NCI-H1417 treated with DMSO at 0.1 percent for 48 hours (cell line): ENCODE measurements at places on chromosomes 6 and 20.

GRCh38 chr6:45049188-45049843, 278.8 kb upstream of the RUNX2 start:
- no peak for DNase-seq

DNA sequence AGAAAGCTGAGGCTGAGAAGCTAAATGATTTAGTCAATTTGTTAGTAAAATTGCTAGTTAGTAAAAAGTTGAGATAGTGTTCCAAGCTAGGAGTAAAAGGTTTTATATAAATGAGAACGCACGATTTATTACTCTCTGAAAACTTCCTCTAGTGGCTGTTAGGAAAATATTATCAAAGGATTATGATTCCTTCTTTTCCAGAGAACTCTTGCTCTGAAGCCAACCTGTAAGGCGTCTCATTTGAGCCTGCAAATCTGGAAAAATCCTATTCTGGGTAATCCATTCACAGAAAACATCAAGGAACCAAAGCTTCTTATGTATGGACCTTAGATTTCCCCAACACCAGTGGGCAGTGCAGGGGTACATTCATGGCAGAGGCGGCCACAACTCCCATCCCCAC, 252.7 kb downstream of the SOD2 start:
- DNase-seq: no peak

DNA sequence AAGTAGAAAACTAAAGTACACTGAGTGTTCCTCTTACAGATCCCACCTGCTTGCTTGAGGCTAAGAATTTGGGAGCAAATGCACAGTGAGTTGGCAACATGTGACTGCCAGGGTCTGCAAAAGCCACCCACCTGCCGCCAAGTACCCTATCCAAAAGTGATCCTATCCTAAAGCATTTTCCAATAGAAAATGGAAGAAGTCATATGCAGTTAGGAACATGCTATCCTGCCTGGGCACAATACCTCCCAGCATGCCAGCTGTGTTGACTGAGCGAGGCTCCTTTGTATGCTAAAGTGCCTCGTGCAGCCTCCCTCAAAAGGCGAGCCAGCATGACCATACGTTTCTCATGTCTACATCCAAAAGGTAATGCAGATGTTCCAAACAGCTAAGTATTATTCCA, 52.7 kb downstream of the TRAF3IP2 start:
- no peak for DNase-seq

DNA sequence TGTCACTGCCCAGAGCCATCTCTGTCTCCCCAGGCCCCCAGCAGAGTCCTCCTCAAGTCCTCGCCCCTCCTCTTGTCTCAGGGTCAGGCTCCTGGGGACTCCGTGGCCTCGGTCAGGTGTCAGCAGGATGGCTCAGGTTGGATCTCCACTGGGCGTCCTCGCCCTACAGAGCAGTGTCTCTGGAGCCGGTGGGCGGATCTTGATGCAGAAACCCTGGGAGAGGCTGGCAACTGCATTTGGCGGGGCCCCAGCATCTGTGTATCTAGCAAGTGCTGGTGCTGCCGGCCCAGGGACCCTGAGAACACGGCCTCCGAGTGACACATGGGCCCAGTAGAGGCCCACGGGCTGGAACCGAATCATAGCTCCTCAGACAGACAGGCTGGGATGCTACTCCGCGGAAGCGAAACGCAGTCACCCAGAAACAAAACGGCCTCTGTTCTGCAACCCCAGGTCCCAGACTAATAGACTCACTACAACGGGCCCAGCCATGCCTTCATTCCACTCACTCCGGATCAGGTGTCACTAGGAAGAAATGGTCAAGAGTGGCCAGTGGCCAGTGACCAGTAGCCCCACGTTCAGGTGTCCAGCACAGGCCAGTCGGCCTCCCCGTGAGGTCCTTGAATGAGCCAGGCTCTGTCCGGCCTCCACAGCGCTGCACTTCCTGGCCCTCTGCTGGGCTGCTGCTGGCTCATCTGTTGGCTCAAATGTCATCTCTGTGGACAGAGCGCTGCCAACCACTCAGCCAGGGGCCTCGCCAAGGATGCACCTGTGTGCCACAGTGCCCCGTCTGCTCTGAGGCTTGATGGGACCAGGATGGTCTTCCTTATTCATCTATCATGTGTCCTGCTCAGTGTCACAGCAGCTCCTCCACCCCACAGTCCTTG, 12.6 kb upstream of the FRMD1 start:
- DNase-seq: no peak

DNA sequence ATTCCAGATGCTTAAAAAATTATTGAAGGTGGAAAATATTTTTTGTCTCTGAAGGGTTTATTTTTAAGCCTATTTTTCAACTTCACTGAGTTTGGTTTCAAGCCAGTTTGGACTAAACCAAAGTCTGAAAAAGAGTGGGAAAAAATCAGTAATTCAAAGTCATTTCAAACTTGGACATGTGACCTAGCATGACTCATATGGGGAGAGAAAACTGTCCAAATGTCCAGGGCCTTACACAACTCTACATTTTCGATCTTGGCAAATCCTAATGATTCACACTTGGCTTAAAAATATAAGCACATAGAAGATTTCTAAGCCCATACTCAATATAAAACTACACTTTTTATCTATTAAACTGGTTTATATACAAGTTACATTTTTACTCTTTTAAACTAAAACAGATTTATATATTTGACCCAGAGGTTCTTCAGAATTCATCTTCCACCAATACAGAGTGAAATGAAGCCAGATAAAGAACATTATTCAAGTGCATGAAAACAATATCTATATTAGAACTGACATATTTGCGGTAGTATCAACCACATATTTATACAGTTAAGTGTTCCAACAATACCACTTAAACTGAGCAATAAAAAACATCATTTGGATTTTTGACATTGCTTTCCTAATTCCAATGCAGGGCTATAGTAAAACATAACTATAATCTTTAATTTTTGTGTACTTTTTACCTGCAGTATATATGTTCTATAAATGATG, 110.3 kb upstream of the TCF21 start:
- DNase-seq: no peak

DNA sequence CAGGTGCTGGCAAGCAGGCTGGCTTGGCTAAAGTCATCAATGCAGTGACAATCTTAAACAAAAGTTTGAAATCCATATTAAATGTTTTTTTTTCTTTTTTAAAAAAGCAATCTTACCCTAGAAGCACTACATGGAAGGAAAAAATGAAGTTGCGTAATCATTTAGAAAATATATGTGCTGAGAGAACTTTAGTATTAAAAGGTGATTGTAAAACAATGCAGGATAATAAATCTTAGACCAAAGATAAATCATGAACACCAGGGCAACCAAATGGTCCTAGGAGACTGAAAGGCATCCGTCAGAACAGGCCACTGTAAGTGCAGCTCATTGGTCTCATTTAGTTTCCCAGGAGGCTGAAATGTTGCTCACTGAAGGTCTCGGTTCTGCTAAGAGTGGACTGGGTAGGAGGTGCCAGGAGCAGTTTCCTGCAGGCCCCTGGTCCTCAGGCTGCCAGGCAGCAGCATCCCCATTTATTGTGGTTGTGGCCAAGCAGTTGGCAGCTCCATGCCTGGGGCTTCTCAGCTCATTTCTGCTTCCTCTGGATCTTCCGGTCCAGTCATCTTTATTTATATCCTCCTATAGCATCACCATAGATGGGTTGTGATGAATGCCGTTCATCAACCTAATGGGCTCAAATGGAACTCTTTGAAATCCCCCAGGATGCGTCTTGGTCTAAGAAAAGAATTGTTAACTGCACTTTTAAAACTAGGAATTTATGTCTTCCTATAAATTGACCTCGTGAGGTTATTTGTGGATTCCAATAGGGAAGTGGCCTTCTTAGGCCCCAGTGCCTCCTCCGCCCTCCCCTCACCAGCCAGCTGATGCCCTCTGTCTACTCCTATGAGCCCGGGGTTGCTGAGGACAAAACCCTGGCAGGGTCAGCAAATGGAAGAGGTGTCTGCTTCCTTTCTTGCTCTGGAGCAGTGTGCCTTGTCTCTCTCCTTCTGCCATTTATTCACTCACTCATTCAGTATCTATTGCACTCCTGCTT, 269.0 kb downstream of the UST start:
- no peak for DNase-seq

DNA sequence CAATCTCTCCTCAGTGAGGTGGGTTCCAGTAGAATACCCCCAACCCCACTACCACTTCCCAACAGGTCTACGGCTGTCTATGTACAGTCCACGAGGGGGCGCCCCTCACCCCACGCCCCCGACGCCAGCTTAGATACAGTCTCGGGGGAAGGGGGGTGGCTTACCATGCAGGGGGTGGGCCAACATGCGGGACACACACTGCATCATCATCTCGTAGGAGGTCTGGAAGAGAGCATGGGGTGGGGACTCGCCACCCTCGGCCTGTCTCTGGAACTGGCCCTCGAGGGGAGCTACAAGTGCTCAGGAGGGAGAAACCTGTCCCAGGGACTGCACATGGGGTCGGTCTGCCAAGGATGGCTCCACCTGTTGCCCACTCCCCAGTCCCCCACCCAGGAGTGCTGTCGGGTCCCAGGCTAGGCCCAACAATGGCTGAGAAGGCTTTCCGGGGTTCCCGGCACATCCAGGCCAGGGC, 8.5 kb downstream of the MTCH1 start:
- DNase-seq: no peak

DNA sequence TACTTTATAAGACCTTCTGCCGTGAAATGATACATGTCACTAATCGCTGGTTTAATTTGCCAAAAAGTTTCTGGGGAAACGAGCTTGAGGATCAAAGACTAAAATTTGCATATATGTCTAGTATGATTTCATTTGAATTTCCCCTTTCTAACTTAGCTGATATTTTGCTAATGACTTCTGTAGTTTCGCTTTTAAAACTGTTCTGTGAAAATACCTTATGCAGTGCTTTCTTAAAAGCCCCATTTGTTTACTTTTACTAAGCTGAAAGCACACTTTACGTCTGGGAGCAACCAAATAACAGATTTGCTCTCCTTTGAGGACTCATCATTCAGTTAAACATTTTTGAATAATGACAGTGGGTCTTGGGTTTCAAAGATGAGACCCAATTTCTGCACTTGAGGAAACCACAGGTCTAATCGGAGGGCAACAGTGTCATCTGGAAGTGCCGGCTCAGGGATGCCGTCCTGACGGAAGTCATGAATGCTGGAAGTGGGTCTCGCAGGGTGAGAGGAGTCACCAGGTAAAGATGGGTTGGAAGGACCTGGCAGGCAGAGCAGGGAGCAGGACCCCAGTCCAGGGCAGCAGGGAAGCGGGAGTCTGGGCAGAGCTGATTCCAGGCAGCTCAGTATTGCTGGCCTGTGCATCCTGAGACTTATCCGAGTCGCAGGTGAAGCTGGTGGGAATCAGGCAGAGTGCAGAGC, 33.2 kb downstream of the PLEKHG1 start:
- no peak for DNase-seq

DNA sequence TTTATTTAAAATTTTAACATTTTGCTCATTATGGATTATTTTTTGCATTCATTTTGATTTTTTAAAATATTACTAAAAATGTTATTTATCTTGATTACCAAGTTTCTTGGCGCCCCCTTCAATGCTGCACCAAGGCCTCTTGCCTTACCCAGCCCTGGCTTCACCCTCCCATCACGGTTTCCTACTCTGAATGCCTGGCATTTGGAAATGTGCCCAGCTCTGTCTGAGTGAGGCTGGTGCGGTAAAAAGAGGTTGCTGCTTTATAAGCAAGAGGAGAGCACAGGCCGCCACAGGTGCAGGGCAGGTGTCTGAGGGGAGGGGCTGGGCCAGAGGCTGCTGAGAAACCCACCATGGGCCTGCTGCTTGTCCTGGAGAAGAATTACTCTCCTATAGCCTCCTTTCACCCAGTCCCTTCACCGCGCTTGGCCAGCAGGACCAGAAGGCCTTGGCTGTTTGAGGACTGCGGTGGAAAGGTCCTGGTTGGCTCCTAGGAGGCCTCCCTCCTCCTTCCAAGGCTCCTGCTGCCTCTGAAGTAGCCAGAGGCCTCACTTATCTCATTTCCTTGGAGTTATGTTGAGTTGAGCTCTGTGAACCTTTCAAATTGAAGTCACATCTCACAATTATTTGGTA, 62.6 kb downstream of the BANF2 start:
- DNase-seq: no peak

DNA sequence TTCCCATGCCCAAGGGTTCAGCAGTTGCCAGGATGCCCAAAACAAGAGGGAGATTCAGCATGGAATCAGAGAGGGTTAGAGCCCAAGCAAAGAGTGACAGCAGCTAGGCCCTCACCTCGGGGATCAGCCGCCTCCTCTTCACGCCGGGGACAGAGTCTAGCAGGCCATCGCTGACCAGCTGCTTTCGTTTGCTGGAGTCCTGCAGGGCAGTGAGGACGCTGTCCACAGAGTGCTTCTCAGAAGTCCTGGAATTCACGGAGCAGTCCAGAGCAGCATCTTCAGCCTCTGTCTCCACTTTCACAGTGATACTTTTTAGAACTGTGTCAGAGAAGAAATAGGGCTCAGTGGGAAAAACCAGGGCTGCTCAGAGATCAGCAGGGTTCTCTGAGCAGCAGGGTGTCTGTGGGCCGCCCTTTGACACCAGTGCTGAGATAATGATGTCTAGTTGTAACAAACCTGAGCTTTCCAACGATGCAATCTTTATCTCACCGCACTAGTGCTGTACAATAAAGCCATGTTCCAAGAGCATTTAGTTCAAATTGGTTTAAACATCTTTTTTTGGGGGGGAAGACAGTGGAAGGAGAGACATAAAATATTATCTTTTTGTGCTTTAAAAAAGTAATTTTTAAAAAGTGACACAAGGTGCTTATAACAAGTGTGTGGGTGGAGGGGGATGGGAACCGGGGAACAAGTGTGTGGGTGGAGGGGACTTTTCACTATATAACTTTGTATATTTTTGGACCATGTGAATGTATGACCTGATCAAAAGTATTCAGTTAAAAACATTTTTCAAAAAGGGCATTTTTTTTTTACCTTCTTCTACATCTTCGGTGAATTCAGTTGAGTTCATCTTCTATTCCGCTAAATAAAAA, 16.6 kb downstream of the BEND3 start:
- no peak for DNase-seq

DNA sequence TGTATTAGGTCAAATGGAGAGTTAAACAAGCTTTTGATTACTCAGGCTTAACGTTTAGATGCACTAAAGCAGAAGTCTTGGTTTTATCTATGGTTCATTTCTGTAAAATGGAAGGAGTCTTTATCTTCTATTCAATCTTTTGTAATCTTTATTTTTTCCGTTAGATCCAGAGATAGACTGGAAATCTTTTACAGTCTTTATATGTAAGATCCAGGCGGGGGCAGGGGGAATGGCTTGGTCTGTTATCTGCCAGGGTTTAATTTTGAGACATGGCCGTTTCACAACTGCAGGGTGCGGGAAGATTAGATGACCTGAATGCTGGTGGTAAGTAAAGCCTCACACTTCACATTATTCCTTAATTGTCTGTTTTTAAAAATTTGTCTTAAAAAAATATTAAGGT, 3.7 kb downstream of the AKAP12 start:
- no peak for DNase-seq

GRCh38 chr20:57882451-57883161, 172.8 kb upstream of the PMEPA1 start:
- DNase-seq: no peak

GRCh38 chr20:23509247-23509913, 18.5 kb downstream of the CST8 start:
- no peak for DNase-seq
